Stimulated activated CD8-positive, alpha-beta memory T cell treated with anti-CD3 and anti-CD28 coated beads, Interleukin-4, amount 100 ng/mL, for 24 hours (primary cell): ENCODE measurements at places on chromosomes 4 and X.

- no peak for DNase-seq
These were observed 653.2 kb upstream of the GALNT7 start for GRCh38 chr4:172515266-172515879.

- no peak for DNase-seq
These were observed 35.2 kb downstream of the EVC start for GRCh38 chr4:5746250-5746649.

DNA sequence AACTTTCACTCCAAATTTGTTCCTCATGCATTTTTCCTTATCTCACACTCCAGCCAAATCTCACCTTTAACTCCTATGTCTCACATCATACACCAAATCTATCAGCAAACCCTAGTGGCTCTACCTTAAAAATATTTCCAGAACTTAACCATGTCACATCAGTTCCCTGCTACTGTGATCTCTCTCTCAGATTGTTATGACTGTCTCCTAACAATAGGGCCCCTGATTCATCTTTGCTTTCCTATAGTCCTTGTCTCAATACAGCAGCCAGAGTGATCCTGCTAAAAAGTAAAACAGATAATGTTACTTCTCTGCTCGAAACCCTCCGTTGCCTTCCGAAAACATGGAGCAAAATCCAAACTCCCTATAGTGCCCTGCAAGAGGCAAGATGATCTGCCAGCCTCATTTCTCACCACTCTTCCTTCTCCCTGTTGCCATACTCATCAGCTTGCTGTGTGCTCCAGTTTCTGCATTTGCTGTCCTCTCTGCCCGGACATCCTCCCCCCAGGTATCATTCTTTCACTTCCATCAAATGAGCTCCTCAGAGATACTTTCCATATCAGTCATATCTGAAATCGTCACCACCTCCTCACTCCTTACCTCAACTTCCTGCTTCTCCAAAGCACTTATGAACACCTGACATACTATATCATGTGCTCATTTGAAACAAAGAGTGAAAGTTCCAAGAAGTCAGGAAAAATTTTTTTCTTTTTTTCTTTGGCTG, 293.4 kb upstream of the NR3C2 start:
- no peak for DNase-seq

DNA sequence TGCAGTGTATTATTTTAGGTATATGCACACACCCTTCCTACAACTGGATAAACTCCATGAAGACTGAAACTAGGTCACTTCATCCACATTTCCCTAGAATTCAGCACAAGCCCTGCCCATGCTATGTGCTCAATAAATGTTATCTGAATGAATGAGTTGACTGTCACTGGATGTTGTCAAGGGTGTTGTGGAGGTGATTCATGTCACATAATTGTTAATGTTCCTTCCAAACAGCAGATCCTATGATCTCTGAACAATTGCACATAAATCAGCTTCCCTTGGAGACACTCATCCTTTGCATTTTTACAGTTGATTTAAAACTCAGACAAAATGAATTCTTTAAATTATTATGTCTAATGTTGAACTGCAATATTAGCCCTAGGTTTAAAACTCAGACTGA, 154.7 kb downstream of the TSPAN5 start:
- no peak for DNase-seq

DNA sequence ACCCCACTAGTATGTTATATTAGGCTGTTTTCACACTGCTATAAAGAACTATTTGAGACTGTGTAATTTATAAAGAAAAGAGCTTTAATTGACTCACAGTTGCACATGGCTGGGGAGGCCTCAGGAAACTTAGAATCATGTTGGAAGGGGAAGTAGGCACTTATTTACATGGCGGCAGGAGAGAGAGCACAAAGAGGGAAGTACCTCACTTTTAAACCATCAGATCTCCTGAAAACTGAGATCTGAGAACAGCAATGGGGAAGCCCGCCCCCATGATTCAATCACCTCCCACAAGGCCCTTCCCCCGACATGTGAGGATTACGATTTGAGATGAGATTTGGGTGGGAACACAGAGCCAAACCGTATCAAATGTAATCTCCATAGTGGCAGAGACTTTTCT, 45.4 kb upstream of the XK start:
- no peak for DNase-seq

GRCh38 chrX:106619797-106620196, 8.0 kb downstream of the RADX start:
- no peak for DNase-seq

DNA sequence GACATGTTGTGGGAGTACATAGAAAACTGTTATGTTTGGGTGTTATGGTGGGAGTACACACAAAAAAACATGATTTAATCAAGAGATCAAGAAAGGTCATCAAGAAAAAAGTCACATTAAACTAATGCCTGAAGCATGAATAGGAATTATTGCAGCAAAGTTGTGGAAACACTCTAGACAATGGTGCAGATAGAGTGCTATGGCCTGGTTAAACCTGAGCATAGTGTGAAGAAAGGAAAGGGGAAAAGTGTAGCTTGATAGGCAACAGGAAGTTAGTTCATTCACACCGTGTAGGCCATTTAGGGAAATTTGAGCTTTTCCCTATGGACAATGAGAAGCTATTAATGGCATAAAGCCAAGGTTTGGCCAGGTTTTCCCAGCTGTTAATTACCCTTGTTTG, 162.1 kb upstream of the EMCN start:
- no peak for DNase-seq

DNA sequence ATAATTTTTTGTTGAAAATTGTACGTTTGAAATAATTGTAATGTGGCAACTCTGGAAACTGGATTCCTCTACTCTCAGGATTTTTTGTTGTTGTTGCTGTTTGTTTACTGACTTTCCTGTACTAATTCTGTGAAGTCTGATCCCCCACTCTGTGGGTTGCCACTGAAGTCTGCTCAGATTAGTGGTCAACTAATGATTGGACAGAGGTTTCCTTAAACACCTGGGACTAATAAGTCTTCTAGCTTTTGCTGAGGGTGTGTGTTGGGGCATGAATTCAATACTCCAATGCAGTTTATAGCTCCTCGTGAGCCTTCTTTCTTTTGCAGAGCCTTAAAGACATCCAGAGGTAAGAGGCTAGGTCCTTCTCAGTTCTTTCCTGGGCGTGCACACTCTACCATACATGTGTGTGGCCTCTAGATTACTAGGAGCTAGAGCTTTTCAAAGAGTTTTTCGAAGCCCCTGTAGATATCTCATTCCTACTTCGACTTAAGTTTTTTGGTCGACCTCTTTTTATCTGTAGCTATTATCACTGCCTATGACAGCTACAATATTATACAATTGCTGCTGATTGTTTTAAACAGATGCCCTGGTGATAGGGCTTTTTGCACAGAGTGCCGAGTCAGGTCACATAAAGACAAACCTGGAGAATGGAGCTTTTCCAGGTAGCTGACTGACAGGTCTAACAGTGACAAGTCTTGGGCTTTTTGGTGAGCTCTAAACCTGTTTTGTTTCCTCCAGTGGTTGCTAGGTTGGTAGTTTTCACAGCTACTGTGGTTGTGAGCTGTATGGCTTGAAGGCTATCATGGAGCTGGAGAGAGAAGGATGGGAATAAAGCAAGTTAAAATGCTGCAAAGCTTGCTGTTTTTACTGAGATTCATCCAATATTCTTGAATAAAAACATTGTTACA, 34.0 kb downstream of the BMP2K start:
- no peak for DNase-seq
